ENCODE measurements at places on chromosomes 2 and 18.

- DNase-seq = no peak
Observed at GRCh38 chr2:2848198-2848597, 517.1 kb upstream of the MYT1L start.

GRCh38 chr18:31821545-31822171 is 61.0 kb upstream of the SLC25A52 start:
- DNase-seq = no peak

DNA sequence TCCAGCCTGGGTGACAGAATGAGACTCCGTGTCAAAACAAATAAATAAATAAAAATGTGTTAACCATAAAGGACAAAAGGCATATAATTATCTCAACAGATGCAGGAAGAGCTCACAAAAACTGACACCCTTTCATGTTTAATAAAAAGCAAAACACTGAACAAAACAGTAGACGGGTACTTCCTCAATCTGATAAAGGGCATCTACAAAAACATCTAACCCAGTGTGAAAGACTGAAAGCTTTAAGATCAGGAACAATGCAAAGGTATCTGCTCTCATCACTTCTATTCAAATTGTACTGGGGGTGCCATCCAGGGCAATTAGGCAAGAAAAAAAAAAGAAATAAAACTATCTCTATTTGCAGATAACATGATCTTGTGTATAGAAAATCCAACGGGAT is 11.7 kb upstream of the NCL start:
- no peak for DNase-seq

DNA sequence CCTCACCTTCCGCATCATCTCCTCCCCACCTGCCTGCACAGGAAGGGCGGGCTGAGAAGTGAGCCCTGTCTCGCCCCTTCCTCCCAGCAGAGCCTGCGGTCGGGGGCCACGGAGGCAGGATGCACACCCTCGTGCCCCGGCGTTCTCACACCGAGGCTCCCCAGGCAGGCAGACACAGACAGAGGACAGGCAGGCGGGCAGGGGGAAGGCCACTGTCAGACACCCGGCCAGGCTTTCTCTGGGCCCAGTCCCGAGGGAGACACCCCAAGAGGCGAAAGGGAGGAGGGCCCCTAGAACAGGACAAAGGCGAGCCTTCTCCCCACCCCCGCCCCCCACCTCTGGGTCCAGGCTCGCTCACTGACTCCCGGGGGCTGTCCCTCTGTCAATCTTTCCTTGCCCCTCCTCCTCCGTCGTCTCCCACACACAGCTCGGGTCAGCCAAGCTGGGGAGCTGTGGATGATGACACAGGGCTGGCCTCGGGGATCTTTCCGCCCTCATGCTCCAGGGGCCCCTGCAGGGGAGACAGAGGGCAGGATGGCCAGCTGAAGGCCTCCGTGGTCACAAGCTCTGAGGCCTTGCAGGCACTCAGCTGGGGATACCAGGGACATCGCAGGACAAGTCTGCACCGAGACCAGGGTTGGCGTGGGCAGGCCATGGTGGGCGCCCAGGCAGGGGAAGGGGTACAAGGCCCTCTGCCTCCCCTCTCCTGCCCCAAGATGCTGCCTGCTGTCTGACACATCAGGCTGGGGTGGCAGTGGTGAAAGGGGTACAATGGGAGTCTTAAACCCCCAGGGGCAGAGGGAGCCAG is 24.9 kb downstream of the BIN1 start:
- peak; percentile 45 for DNase-seq

DNA sequence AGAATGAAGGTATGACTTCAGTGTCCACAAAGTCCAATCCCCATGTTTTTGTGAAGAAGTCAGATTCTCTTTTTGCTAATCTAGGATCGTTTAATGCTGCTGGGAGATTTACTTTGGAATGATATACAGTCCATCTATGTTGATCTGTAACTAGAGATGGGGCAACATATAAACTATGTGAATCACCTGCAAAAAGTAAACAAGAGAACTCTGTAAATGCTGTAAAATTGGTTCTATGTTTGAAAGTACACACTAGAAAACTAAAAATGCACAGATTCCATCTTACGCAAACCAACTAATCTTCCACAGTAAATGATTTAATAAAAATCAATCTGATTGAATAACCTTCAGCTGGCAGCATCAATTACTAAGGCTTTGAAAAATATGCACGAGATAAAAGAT is 37.5 kb downstream of the VPS54 start:
- DNase-seq = no peak

- no peak for DNase-seq
Observed at GRCh38 chr2:108968619-108969018, 20.4 kb downstream of the EDAR start.

DNA sequence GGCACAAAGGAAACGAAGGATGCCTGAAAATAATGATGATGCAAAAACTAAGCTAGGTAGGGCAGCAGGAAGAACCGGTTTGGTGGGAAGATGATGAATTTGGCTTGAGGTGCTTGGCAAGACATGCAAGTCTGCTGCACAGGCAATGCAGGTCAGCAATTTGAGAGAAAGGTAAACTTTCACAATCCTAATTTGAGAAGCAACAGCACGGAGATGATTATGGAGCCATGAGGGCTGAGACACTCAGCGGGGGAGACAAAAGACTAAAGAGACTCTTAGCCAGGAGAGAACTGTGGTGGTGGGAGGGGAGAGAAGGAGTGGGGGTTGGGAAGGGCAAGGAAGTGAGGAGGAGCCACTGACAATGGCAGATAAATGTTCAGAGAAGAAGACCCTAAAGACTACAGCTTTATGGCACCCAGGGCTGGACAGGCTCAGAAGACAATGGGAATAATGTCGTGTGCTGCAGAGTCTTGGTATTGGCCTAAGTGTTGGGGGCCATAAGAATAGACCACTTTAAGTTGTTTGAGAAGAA is 19.4 kb upstream of the RNF149 start:
- no peak for DNase-seq

DNA sequence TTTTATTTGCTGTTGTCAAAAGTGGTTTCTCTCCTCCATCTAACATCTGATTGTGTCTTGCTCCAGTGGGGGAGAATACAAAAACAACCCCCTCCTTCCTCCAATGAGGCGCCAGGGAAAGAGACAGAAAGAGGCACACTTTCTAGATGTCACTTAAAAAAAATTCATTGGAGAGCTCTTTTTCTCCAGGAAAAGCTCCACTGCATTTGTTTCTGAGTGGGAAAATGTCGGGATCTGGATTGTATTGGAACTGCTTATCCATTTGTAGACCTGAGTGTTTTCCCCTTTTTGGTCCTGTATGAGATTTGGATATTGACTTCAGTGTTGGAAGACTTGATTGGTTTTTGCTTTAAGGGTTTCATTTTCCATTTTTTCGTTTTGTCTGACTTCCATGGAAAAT is 995 bp downstream of the MBD5 start:
- no peak for DNase-seq

- no peak for DNase-seq
Observed at GRCh38 chr2:212816267-212816666, 277.7 kb upstream of the ERBB4 start.

DNA sequence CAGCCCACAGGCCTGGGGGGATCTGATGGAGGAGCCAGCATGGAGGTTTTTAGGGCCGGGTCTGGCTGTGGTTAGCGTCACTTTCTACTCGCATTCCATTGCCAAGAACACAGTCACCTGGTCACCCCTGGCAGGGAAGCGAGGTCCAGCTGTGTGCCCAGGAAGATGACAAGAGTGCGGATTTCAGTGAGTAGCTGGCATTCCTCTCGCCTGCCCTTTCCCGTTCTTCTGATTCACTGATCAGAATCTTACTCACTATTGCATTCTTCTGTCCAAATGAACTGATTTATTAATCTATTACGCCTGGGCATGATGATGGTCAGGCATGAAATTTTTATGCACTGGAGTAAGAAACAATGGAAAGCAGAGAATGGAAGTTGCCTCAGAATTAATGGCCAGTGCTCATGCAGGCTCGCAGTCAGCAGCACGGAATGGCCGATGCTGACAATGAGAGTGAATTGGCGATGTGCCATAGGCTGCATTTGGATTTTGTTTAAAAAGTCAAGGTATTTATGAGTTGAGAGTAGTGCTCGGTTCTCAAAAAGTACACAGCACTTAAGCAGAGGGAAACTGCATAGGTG is 76.4 kb upstream of the MGAT5 start:
- no peak for DNase-seq

All from activated CD4-positive, CD25-positive, alpha-beta regulatory T cell treated with anti-CD3 and anti-CD28 coated beads, Interleukin-2, amount 50 U/mL, for 16 hours (primary cell).